RPMI8226 (cell line): ENCODE measurements at places on chromosomes 1 and 21.

GRCh38 chr1:55446351-55446750 is 231.2 kb upstream of the USP24 start:
- no peak for DNase-seq

GRCh38 chr1:202923533-202923932 is 3.5 kb downstream of the KLHL12 start:
- no peak for DNase-seq

- DNase-seq, result no peak
These were observed at the start of gene ALX3 for GRCh38 chr1:110070671-110071242. Gene ALX3, minus strand, starts transcription at chr1:110070672. Its CDS starts 60 bp downstream, at chr1:110070612.

- no peak for DNase-seq
These were observed 62.9 kb downstream of the S1PR1 start for GRCh38 chr1:101299710-101300109.

GRCh38 chr1:225977937-225978748 is 21.0 kb downstream of the SDE2 start:
- no peak for DNase-seq

DNA sequence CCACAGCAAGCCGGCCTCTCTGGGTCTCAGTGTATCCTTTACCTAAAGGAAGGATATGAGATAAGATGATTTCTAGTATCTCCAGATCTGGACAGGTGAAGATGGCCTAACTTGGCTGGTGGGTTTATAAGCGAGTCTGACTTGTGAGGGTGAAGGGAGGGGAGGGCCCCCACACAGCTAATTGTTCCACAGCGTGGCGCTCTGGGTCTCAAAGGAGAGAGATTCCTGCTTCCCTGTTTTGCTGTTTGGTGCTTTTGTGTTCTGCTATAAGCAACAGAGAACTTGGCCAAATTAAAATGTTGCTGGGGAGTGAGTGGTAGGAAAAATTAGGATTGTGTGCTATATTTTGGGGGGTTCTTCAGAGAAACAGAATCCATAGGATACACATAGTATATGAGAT is 28.9 kb upstream of the NLRP3 start:
- no peak for DNase-seq

DNA sequence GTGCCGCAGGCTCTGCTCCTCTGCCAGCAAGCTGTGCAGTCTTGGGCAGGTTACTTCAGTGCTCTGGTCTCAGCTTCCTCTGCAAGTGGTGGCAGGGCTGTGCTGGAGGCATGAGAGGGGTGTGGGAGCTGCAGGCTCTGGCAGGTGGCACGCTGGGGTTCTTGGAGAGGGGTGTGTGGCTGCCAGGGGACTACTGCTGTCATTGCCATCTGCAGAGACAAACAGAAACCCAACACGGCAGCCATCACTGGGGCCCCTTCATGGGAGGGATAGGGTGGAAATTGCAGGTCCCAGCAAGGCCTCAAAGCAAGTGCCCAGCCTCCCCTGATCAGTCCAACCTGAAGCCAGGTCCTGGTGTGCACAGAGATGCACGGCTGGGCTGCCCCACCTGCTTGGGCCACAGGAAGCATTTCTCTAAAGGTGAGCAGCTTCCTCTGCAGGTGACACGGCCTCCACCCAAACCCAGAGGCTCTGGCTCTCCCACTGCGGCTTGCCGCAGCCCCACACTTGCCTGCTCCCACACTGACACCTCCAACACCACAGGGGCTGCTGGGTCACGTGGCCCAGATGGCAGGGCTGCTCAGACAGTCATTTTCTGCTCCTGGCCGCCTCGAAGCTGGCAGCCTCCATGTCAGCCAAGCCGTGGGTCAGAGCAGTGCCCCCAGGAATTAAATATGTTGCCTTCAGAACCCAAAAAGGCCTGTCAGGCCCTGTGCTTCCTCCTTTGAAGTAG is 4.1 kb upstream of the COL6A2 start:
- DNase-seq, result peak; percentile 31

DNA sequence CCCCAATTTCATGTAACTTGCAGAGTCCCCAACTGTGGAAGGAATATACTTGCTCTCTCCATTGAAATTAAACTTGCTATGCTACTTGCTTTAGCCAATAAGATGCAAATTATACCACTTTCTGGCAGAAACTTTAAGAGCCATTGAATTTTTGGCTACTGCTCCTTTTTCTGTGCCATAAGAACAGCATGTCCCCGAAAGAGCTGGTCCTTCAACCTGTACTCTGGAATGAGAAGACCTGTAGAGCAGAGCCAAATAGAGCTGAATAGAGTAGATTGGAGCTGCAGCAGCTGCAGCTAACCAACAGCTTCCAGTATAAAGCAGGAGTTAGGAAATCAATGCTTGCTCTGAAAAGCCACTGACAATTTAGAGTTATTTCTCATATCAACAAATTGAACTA is 472.3 kb upstream of the B3GALT2 start:
- DNase-seq, result no peak

DNA sequence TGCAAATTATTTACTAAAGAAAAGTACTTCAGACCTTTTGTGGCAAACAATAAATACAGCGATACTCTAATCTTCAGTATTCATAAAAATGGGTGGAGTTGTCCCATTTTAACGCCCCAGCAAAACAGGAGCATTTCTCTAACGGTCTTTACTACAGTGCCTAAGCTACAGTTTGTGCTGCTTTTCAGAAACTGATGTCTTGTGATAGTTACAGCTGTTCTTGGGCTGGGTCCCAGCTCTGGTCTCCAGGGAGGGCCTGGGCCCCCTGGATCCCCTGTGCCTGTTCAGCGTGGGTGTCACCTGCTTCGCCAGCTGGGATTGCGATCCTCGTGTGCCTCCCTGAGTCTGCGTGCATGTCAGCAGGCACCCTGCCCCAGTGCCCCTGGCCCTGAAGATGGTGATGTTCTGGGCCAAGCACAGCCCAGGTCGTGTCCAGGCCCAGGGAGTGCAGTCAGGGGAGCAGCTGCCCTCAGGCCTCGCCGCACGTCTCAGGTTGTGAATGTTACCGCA is 64.0 kb upstream of the DIP2A start:
- no peak for DNase-seq

- DNase-seq, result no peak
These were observed 42.6 kb downstream of the PBX1 start for GRCh38 chr1:164601399-164602100.

DNA sequence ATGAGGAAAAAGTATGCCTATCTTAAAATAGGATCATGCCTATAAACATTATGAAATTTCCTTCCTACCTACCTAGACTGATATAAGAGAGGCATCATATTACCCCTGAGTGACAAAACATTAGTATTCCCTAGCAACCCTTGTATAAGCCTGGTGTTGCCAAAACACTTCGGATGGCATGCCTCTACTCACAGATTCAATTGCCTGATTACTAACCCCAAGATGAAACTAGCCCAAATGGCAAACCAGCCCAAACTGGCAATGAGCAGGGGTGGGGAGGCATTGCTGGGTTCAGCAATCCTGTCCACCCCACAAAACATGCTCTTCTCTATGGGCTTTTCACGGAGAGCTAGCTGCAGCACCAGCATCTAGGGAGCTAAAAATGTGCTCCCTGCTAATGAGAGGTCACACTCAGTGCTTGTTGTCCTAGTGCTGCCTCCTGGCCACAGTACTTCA is 13.9 kb downstream of the PALMD start:
- no peak for DNase-seq

DNA sequence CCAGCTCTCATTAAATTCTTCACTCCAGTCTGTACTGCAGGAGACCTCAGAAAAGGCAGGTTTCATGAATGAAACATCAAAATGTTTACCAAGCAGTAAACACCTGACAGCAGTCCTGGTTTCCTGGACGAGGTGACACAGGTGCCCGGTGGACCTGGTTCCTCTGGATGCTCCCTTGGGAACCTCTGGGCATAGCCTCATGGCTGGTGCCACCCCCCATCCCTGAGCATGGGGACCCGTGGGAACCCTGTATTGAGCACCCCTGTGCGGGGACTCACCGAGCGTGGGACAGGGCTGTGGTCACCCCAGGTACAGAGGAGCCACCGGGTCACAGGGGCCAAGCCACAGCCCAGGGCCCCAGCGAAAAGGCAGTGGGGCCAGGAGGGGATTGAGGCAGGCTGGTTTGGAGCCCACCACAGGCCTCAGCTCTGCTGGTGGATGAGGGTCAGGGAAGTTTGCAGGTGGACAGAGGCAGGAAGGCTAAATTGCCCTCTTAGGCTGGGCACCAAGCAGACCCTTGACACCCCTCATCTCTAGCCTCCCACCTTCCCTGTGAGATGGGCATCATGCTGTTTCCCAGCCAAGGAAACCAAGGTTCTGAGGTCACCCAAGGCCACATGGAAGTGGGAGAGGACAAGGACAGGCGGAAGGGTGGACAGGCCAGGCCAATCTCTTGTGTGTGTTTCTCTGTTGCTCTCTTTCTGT is 158.4 kb downstream of the PTPRU start:
- DNase-seq, result no peak

DNA sequence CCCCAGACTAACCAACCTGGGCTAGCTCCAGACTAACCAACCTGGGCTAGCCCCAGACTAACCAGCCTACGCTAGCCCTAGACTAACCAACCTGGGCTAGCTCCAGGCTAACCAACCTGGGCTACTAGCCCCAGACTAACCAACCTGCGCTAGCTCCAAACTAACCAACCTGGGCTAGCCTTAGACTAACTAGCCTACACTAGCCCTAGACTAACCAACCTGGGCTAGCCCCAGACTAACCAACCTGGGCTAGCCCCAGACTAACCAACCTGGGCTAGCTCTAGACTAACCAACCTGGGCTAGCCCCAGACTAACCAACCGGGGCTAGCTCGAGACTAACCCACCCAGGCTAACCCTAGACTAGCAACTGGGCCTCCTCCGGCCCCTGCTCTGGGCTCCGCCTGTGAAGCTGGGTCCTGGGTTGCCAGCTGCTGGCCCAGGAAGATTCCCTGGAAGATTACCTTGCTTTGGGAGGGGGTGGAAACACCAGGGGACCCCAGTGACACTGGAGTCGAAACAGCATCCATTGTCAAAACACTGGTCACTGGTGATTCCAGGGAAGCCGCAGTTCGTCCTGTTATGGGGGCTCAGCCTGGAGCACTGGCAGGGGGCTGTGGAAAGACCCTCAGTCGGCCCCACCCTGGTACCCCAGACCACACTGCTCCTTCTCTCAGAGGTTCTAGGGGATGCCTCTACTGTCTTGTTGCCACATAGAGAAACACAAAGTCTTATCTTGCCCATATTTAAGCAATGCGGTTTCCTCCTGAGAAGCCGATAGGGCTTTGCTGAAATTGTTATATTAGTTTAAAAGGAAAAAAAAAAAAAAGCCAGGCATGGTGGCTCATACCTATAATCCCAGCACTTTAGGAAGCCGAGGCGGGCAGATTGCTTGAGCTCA is 1.1 kb downstream of the TFF2 start:
- DNase-seq, result no peak

DNA sequence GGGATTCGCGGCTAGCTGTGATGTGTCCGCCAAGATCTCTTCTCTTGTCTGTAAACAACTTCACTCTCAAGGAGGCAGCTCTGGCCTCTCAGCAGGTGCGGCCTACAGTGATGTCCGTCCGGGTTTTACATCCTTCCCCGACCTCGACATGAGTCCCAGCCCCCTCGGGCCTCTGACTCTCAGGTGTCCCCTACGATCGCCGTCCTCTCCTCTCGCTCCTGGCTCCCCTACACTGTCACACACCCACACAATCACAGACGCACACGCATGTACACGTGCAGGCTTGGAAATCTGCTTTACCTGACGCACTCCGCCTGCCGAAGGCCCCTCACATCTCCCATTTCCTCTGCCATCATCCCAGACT is 797 bp upstream of the RSPH1 start:
- no peak for DNase-seq

DNA sequence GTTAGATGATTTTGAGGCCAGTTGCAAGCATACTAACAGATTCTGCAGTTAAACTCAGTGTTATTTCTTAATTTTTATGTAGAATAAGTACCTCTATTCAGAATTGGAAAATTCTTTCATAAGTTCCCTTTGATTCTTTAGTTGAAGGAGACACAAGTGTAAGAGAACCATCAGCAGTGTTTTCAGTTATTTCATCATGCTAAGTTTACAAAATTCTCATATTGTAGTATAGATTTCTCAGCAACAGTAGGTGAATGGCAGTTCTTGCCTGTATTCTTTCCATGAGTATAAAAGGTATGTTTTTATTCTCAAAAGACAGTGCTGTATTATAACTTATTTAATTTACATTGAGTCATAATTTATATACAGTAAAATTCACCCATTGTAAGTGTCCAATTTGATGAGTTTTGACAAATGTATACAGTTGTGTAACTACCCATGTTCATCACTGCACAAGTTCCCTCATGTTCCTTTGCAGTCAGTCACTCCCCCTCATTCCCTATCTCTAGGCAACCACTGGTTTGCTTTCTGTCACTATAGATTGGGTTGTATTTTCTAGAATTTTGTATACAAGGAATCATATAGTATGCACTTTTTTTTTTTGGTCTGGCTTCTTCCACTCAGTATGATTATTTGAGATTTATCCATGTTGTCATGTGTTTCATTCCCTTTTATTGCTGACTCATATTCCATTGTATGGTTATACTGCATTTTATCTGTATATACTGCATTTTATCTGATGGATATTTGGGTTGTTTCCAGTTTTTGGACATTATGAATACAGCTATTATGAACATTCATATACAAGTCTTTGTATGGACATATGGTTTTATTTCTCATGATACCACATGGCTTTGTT is 3.9 kb downstream of the RPS6KC1 start:
- no peak for DNase-seq

- no peak for DNase-seq
These were observed 38.3 kb upstream of the GBP5 start for GRCh38 chr1:89310976-89311375.

DNA sequence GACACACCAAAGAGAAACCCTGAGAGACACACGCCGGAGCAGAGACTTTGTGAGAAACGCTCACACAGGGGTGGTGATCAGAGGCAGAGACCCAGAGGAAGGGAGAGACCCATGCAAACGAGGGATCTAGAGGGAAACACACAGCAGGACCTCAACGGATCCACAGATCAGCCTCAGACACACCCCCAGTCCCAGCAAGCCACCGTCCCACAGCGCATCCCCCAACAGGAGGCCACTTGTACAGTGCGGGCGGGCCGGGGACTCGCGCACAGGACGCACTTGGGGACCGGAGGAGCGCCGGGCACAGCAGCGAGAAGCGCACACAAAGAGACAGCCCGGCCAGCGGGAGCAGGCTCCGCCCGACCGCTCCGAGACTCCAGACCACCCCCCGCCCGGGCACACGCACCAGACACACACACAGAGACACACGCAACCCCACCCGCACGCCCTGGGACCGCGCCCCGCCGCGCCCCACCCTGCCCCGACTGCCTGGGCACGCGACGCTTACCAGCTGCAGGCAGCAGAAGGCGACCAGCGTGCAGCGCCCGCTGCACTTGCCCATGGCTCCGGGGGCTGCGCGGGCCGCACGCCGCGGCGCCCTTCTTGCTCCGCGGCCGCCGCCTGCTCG is 587 bp downstream of the NKAIN1 start:
- DNase-seq, result no peak

- no peak for DNase-seq
These were observed 33.7 kb downstream of the GNB1 start for GRCh38 chr1:1857096-1857703.

DNA sequence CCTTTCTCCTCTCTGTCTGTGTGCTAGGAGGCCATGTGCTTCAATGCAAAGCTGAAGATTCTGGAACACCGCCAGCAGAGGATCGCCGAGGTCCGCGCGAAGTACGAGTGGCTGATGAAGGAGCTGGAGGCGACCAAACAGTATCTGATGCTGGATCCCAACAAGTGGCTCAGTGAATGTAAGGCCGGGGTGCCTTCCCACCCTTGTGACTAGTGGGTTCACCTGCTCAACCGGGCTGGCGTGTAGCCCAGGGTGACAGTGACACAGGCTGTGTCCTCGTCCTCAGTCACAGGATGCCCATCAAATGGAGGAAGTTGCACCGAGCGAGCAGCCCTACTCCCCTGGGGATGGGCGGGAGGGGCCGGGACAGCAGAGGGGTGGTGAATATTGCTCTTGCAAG is 544.1 kb downstream of the KIF26B start:
- DNase-seq, result no peak

GRCh38 chr1:88503646-88504045 is 180.4 kb upstream of the PKN2 start:
- DNase-seq, result no peak
